Lower leg skin (tissue), 4 donors: ENCODE measurements at places on chromosomes 16 and 17. TPM values are rescaled to one million over a fixed set of nuclear protein-coding genes. Genes with fewer than 3 reads are reported as not detected.

- DNase-seq, result no peak
Observed at GRCh38 chr17:15321556-15322251, 19.7 kb downstream of the TEKT3 start.

GRCh38 chr16:57624806-57625500 lies 3.5 kb upstream of the ADGRG1 start:
- DNase-seq, result no peak

- DNase-seq, result no peak
Observed at GRCh38 chr16:6558126-6558525, 774.5 kb upstream of the RBFOX1 start.

FOXC2 gene
- total RNA-seq, result 0.16 TPM

DNA sequence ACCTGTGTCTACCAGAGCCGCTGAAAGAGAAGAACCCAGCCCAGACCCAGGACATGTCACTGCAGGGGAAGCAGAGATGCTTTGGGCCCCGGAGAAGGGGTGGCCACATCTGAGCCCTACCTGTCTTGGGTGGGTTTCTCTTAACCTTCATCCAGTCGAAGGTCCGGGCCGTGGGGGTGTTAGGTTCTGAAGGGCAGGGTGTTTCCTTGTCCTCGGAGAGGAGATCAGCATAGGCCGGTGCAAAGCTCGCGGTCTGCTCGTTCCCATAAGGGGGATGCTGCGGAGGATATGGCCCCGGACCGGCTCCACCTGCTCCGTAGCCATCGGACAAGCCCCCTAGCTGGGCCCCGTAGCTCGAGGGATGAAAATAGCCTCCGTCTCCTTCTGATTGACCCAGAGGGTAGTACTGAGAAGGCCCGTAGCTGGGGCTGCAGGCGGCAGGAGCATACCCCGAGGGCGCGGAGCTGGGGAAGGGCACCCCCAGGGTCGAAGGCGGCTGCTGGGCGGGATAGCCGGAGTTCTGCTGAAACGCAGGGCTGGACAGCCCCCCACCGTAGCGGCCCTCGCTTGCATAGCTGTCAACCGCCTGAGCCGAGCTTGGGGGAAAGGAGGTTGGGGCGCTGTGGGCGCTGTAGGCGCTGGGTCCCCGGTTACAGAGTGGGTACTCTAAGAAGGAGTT lies 464 bp downstream of the HOXB1 start:
- no peak for DNase-seq

GRAPL gene
- total RNA-seq, result 0.71 TPM
